ENCODE measurements at places on chromosomes 7 and 10.
A peak's percentile ranks its signal among the peaks of the same experiment; 100 is the strongest.

DNA sequence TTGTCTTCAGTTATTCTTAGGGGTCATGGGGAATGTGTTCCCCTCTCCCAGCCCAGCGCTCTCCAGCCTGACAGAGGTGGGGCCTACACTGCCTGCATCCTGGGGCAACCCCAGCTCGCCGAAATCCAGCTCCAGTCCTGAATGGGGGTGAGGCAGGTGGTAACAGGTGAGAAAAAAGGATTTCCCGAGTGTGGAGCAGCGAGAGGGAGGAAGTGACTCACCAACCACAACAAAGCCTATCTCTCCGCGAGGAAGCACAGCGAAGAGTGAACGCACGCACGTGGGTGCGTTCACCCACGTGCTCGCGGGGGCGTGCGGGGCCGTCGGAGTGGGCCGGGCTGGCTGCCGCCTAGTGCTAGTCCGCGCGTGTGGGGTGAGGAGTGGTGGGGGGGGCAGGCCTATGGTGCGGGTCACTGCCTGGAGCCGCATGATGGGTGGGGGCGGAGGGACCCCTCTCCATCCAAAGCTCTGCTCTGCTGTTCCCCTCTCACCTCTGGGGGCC lies 855 bp upstream of the PALD1 start:
- no peak for DNase-seq

- peak; percentile 31 for DNase-seq
Observed at GRCh38 chr10:84739641-84740040, 411.3 kb downstream of the CCSER2 start.

GRCh38 chr10:23442936-23443335 lies 4.1 kb downstream of the OTUD1 start:
- DNase-seq, result no peak

DNA sequence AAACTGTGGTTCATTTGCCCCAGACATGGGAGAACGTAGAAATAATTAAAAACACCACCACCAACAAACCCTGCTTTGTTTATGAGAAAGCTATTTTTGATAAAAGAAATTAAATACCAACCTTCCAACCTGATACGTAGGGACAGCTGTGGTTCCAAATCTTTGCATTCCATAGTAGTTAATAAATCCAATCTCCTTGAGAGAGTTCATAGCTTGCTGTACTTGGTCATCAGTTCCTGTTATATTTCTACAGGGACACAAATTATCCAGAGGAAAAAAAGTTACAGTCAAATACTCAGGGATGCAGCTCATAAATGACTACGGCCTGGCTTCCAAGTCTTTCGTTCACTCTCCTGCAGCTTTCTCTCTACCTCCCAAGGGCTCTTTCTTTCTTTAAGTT lies 41.1 kb downstream of the PUS7 start:
- DNase-seq, result no peak

GRCh38 chr10:23065181-23065948 lies 30.0 kb upstream of the MSRB2 start:
- peak; percentile 88 for DNase-seq

GRCh38 chr10:96014473-96015102 lies 28.8 kb upstream of the CCNJ start:
- no peak for DNase-seq

DNA sequence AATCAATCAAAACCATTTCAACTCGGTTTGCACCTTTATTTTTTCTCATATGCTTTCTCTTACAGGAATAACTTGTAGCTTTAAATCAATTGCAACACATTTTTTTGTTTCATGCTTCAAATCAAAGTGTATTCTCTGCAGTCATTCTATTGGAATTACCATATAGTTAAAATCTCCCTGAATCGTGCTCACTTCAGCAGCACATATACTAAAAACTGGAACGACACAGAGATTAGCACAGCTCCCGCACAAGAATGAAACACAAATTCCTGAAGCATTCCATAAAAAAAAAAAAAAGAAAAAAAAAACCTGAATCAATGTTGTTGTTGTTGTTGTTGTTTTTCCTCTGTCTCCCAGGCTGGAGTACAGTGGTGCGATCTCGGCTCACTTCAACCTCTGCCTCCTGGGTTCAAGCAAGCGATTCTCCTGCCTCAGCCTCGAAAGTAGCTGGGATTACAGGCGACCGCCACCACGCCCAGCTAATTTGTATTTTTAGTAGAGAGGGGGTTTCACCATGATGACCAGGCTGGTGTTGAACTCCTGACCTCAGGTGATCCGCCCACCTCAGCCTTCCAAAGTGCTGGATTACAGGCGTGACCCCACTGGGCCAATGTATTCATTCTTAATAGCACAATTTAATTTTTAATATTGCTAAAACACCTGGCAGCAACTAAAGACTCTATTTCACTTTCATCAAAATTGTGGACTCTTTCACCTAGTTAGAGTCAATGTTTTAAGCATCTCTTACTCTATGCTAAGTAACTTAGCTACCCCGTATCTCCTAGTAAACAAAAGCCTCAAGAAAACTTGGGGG lies 26.3 kb downstream of the ANKRD61 start:
- peak; percentile 22 for DNase-seq

- DNase-seq, result peak; percentile 46
Observed at GRCh38 chr7:133081119-133081598, 731 bp downstream of the CHCHD3 start.

GRCh38 chr10:31103112-31103511 lies 71.4 kb upstream of the ZNF438 start:
- DNase-seq, result no peak

- no peak for DNase-seq
Observed at GRCh38 chr7:129989466-129989865, 36.7 kb upstream of the UBE2H start.

GRCh38 chr10:69862882-69863530 lies 61.3 kb downstream of the COL13A1 start:
- no peak for DNase-seq

- DNase-seq, result no peak
Observed at GRCh38 chr10:123019264-123019663, 10.5 kb downstream of the ACADSB start.

- no peak for DNase-seq
Observed at GRCh38 chr7:7688956-7689355, 29.5 kb downstream of the RPA3 start.

- no peak for DNase-seq
Observed at GRCh38 chr7:145884716-145885514, 231.7 kb upstream of the CNTNAP2 start.

DNA sequence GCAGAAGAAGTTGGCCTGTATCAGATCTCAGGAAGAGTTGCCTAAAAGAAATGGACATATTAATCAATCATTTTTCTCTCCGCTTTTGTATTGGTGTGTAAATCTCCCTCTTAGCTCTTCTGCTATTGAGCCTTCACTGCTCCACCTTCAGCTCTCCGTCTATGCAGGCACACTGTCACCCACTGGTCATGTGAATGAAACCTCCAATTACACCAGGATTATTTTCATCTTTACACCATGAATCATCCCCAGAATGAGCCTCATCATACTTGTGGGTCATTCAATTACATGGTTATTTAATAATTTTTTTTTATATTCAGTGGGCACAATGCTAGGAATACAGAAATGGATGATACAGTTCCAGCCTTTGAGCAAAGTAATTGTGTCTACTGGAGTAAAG lies 92.6 kb downstream of the LRRC4 start:
- no peak for DNase-seq

- no peak for DNase-seq
Observed at GRCh38 chr7:158603773-158604755, 16.4 kb upstream of the PTPRN2 start.

DNA sequence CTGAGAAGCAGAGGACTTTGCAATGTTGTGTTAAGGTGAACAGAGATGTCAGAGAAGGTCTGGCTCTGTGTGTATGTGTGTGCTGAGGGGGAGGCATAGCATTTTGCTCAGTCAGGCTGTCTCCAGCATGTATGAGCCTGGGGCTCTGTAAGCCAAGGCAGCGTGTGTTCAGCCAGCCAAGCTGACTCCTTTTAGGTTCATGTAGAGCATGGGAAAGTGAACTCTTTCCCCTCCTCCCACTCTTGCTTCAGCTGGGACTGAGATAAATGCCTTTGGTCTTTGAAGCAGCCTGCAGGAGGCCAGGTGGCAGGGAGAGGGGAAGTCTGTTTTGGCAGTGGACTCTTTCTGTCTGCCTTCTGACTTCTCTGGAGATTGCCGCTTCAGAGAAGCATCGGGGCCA lies 3.8 kb downstream of the SFXN2 start:
- DNase-seq, result no peak

DNA sequence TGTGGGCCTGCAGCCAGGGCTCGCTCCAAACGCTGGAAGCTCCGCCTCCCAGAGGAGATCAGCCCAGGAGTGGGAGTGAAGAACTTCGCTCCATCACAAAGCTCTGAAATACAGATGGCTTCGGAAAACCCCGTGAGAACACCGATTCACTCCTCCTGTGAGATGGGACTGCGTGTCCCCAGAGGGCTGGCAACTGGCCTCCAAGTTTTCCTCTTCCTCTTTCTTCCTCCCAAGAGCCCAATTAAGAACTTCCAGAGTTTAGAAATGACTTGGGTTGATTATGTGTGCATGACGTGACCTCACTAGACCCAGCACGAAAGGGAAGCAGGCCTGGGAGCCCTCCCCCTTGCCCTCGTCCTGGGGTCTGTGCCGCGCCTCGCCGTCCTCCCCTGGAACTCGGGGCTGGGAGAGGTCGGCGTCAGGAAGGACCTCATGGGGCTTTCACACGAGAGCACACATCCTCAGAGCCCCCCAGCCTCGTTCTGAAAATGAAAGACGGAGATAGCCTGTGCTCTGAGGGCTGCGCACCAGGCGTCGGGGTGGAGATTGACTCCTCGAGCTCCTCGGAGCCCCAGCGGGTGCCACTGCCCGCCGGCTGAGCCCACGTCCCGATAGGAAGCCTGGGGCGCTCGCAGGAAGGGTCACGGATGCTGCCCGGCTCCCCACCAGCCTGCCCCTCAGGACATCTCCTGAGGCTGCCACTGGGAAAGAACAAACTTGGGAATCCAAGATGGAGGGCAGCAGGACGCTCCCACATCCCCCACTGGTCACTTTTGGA lies 37.8 kb downstream of the PTPRN2 start:
- DNase-seq, result no peak

DNA sequence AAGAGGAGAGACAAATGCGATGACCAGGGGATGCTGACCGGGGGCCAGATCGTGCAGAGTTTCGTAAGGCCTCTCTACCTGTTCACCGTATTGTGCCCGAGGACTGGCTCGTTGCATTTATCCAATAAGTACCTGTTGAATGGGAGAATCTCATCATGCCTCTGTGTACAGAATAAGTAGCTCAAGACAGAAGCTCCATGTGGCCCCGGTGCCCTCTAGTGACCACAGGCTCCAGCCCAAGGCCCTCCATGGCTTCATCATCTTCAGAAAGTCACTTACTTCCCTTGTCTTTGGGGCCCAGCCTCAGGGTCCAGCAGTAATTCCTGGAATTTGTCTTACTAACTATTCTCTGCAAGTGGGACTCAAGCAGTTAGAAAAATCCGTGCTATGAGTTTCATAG lies 151.0 kb downstream of the CHN2 start:
- peak; percentile 59 for DNase-seq

DNA sequence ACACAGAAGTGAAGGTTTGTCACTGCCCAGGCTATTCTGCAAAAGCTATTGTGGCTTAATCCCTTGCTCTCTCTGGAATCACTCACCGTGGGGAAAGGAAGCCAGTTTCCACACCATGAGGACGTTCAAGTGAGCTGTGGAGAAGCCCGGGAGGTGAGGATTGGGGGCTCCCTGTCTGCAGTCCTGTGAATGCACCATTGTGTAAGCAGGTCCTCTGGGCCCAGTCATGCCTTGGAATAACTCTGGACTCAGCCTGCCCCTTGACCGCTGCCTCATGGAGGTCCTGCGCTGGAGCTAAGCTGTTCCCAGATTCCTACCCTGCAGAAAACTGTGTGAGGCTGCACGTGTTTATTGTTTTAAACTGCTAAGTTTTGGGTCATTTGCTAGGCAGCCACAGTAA lies 33.5 kb downstream of the LYZL2 start:
- no peak for DNase-seq

DNA sequence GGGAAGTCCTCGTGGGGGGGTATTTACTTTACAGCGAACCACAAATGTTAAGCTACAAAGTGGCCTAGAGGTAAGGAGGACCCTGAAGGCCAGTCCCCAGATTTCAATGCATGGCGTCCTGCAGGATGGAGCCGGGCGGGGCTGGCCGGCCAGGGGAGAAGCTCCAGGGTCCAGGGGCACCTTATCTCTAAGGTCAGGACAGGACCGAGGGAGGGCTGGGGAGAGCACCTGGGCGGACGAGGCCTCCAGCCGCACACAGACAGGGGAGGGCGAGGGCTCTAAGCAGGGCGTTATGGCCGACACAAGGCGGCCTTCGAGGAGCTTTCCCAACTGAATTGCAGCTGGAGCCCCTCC lies 96.4 kb upstream of the DIP2C start:
- DNase-seq, result no peak

DNA sequence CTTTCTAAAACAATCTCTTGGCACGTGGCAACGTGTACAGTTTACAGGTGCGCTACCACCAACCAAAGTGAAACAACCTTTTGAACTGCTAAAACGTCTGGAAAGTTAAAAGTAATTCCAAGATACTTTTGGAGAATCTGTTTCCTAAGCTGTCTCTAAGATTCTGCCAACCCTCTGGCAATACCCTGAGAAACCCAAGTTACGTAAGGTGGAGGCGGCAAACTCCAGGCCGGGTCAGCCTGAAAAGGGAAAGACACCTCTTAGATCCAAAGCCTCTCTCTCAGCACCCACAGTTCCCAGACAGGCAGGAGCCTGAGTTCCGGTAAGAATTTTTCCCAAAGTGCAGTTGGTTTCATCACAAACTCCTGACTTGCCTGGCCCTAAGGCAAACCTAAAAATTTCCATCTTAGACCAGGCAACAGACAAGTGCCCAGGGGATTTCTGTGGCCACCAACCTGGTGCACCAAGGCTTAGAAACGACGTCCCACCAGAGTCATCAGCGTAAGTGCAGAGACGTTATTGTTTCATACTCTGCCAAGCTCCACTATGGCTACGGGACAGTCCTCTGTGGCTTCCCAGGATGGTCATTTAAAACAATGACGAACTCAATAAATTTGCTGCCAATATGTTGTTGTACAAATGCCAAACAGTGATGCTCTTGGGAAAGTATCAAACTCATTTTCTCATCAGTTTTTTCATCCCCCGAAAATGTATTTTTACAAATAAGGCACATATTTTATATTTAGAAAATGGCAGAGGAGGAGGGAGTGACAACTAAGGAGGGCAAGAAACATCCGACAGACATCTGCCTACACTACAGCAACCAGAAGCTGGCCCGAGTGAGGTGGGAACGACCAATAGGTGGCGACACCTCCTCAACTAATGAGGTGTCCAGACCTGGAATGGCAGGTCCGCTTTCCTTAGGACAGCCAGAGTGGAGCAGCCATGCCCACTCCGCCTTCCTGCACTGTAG lies 205.8 kb upstream of the FRMD4A start:
- DNase-seq, result peak; percentile 81

GRCh38 chr7:33813331-33813730 lies 92.0 kb upstream of the BMPER start:
- DNase-seq, result no peak

All from kidney (tissue), 22 donors.